Activated CD4-positive, alpha-beta T cell treated with anti-CD3 and anti-CD28 coated beads, Interleukin-2, amount 10 ng/mL, durations not matched to agents 7 days and 5 days (primary cell): ENCODE measurements at places on chromosomes 11 and 22. TPM values are rescaled to one million over a fixed set of nuclear protein-coding genes. Genes with fewer than 3 reads are reported as not detected.

GRCh38 chr22:28394513-28395110 lies 285.0 kb downstream of the TTC28 start:
- H3K36me3 ChIP-seq = peaks cover 5% of the 10 kb centered on the region
- no peak overlapping the region for H3K27ac ChIP-seq

B3GAT1 gene
- 1.4 TPM for total RNA-seq

DNA sequence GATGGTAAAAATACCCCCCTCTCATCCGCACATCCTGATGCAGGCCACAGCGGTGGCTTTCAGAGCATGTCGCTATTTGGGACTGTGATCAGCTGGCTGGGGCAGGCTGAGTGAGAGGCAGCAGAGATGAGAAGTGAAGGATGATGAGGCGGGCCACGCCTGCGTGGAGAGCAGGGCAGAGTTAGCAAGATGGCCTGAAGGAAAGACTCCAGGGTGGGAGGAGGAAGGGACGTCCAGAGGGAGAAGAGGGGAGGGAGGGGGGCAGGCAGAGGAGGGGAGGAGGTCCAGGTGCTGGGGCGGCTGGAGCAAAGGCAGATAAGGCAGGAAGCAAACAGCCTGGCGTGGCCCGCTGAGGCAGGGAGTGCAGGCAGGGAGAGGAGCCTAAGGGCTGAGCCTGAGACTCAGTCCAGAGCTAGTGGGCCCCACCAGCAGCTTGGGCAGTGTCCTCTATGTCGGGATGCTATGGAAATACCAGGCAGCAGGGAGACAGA lies 29.1 kb downstream of the LRFN4 start:
- peaks cover 2% of the 10 kb centered on the region for H3K4me1 ChIP-seq
- no peaks in the 10 kb centered on the region for H3K27me3 ChIP-seq
- no peak for DNase-seq

TYMP gene
- total RNA-seq = 92.2 TPM

GRCh38 chr11:47376525-47377371 lies 1.6 kb downstream of the SPI1 start:
- no peak overlapping the region for H3K27ac ChIP-seq
- H3K27me3 ChIP-seq = no peaks in the 10 kb centered on the region
- H3K36me3 ChIP-seq = no peaks in the 10 kb centered on the region
- H3K4me1 ChIP-seq = peaks cover 6% of the 10 kb centered on the region
- H3K4me3 ChIP-seq = no peak overlapping the region

GRCh38 chr11:96136613-96137298 lies 206.2 kb downstream of the MAML2 start:
- DNase-seq = no peak
- H3K4me3 ChIP-seq = no peak overlapping the region
- H3K36me3 ChIP-seq = peaks cover 27% of the 10 kb centered on the region
- H3K27ac ChIP-seq = peak overlapping the region; percentile 31

GRCh38 chr11:114553642-114554041 lies 6.0 kb downstream of the NXPE1 start:
- no peaks in the 10 kb centered on the region for H3K4me1 ChIP-seq
- peaks cover 2% of the 10 kb centered on the region for H3K27me3 ChIP-seq
- no peak overlapping the region for H3K4me3 ChIP-seq
- no peak for DNase-seq
- H3K36me3 ChIP-seq = no peaks in the 10 kb centered on the region

DNA sequence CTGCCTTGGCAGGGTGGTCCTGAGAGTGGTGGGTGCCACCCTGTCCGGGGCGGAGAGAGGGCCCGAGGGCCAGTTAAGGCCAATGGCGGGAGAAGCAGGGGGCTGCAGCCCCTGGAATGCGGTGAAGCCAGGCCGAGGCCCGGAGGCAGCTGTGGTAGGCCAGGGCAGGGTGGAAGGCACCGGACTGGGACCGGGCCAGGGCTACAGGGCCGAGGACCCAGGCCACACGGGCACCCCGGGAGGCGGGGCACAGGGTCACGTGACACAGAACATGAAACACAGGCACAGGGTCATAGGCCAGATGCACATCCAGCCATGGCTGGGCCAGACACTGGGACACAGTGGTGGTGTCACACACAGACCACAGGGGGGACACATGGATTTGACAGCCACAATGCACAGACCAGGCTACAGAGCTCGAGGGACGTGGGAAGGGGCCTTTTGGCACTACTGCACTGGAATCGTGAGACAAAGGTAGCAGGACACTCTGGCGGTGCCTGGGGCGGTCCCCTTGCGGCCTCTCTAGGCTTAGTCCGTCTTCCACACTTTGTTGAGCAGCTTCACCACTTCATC lies 2.8 kb downstream of the SLC25A1 start:
- H3K36me3 ChIP-seq = peaks cover 3% of the 10 kb centered on the region
- no peak for DNase-seq
- no peak overlapping the region for H3K27ac ChIP-seq
- H3K27me3 ChIP-seq = peaks cover 4% of the 10 kb centered on the region

SLC29A2 gene
- 8.9 TPM for total RNA-seq

DNA sequence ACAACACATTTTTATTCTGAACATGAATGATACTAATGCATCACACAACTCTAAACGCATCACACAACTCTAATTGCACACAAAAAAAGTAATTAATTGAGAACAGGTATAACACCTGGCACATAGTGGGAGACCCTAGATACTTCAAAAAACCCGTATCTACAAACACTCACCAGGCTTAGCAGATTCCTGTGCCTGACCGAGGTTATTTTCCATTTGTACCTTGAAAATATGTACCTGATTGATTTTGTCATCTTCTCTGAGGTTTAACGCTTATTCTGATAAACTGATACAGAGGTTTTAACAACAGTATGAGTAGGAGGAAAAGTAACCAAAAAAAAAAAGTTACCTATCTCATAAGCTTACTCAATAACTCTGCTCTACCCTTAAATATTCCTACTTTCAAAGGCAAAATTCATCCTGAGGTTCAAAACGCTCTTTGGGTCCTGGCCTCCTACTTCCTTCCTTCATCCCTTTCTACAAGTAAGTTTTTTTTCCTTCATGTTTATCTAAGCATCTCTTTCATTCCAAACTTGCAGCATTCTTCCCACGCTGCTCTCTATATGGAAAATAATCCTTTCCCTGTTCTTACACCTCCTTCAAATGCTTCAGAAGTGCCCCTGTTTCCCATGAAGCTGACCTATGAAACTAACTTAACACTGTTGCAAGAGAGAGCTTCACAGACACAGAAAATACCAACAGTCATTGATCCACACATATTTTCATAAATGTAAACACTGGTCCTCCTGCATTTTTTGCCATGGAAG lies 73.3 kb downstream of the ETS1 start:
- H3K4me3 ChIP-seq = peak overlapping the region; percentile 96
- H3K4me1 ChIP-seq = peaks cover 73% of the 10 kb centered on the region
- DNase-seq = no peak
- peak overlapping the region; percentile 93 for H3K27ac ChIP-seq
- H3K27me3 ChIP-seq = no peaks in the 10 kb centered on the region
- peaks cover 96% of the 10 kb centered on the region for H3K36me3 ChIP-seq

DNA sequence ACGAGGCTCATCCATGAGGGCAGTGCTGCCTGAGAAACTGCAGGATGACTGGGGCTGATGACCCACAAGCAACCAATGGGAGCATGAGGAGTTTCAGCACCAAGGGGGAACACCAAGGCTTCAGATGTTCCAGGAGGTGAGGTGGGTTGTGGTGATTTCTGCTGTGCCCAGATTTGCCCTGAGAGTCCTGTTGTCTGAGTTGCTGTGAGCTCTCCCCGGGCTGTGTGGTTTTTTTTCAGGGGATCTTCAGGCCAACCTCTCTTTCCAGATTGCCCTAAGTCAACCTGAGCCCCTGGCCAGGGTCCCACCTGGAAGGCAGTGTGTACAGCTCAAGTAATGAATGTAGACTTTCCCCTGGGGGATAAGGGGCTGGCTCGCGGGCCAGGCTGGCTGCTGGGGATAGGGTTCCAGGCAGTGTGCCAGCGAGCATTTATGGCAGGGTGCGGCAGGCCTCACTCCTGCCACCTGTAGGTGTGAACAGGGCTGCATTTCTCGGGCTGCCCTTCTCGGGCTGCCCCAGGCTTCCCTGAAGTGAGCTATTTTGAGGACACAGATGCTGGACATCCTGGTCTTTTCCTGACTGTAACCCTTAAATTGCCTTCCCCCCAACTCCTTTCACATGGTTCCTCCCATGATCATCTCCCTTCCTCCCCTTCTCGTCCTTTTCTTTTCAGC lies 9.8 kb downstream of the SLC22A6 start:
- H3K27me3 ChIP-seq = peaks cover 6% of the 10 kb centered on the region
- no peak overlapping the region for H3K27ac ChIP-seq
- no peak overlapping the region for H3K4me3 ChIP-seq
- H3K4me1 ChIP-seq = no peaks in the 10 kb centered on the region
- H3K36me3 ChIP-seq = no peaks in the 10 kb centered on the region

DNA sequence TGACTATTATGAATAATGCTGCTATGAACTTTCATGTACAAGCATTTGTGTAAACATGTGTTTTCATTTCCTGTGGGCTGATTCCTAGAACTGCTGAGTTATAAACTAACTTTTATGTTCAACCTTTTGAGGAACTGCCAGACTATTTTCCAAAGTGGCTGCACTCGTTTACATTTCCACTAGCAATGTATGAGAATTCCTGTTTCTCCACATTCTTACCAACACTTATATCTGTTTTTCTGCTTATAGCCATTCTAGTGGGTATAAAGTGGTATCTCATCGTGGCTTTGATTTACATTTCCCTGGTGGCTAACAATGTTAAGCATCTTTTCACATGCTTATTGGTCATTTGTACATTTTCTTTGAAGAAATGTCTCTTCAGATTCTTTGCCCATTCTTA lies 35.2 kb upstream of the SCUBE2 start:
- DNase-seq = no peak
- H3K27ac ChIP-seq = no peak overlapping the region
- peaks cover 2% of the 10 kb centered on the region for H3K27me3 ChIP-seq
- H3K4me3 ChIP-seq = no peak overlapping the region

DNA sequence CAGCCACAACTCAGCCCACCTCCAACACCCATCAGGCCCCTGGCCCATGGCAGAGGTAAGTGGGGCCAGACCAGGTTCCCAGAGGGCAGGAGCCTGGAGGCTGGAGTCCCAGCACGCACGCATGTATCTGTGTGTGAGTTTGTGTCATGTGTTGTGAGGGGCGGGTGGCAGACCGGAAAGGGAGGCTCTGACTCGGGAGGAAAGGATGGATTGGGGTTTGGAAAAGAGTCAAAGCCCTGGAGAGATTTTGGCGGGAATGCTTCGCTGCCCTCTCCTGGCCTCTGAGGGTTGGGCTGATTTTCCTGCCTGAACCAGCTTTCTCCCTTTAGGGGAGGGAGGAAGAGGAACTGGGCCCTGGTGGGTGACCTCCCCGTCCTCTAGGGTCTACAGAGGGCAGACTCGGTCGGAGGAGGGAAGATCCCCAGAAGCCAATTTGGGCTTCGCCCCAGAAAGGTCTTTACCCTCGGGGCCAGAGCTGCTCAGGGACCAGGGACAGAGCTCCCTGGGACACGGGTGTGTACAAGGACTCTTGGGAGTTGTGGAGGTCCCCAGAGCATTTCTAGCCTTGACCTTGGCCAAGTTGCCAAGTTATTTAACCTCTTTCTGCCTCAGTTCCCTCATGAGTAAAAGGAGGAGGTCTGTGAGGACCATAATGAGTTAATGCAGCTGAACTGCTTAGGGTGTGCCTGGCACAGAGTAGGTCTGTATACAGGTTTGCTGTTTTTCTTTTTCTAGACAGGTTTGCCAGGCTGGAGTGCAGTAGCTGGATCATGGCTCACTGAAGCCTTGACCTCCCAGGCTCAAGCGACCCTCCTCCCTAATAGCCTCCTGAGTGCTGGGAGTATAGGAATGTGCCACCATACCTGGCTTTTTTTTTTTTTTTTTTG lies 6.9 kb downstream of the C11orf68 start:
- no peak overlapping the region for H3K4me3 ChIP-seq
- no peak overlapping the region for H3K27ac ChIP-seq
- DNase-seq = no peak
- H3K4me1 ChIP-seq = peaks cover 26% of the 10 kb centered on the region
- H3K27me3 ChIP-seq = peaks cover 2% of the 10 kb centered on the region

PHF21B gene
- not detected for total RNA-seq

- no peaks in the 10 kb centered on the region for H3K4me1 ChIP-seq
- no peak overlapping the region for H3K4me3 ChIP-seq
- no peaks in the 10 kb centered on the region for H3K36me3 ChIP-seq
- no peak for DNase-seq
These were observed 127.1 kb downstream of the EHF start for GRCh38 chr11:34748036-34748435.

DNA sequence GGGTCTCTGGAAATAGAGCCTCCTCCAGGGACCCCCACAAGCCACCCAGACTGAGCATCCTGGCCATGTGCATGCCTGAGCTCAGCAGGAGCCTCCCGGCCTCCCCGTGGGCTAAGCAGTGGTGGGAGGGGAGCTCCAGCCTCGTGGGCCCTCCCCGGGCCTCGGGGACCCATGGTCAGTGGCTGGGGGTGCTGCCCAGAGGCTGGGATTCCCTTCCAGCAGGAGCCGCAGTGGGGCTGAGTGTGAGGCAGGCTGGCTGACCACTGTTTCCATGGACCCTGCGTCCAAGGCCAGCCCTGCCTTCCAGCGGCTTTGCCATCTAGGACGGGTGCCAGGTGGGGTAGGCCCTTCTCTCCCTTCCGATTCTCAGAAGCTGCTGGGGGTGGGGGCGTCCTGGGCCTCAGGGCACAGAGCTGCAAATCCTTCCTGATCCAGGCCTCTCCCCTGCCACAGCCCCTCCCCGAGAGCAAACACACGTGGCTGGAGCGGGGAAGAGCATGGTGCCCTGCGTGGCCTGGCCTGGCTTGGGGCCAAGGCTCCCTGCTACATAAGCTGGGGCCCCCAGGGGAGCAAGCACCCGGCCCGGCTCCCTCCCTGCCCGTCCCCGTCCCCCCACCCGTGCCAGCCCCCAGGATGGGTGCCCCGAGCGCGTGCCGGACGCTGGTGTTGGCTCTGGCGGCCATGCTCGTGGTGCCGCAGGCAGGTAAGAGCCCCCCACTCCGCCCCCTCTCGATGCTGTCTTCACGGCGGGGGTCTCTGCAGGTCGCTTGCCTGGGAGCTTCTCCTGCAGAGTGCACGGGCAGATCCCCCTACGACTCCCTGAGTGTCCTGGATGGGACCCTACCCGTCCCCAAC lies at the start of gene MUC5B:
MUC5B (plus strand) TSS at position 576 of the 855 bp plus-strand sequence; CDS start at position 634, 58 bp downstream.
- H3K27ac ChIP-seq = no peak within 1 kb of the TSS
- no peaks in the 10 kb centered on the region for H3K4me1 ChIP-seq
- no peaks in the 10 kb centered on the region for H3K36me3 ChIP-seq
- no peaks in the 10 kb centered on the region for H3K27me3 ChIP-seq
- DNase-seq = no peak

FUT4 gene
- total RNA-seq = 7.8 TPM

GRCh38 chr11:134207538-134208239 lies 16.1 kb downstream of the NCAPD3 start:
- H3K27me3 ChIP-seq = no peaks in the 10 kb centered on the region
- DNase-seq = peak; percentile 75
- H3K4me1 ChIP-seq = peaks cover 15% of the 10 kb centered on the region
- no peak overlapping the region for H3K27ac ChIP-seq

- peaks cover 34% of the 10 kb centered on the region for H3K27me3 ChIP-seq
- H3K4me1 ChIP-seq = no peaks in the 10 kb centered on the region
- no peaks in the 10 kb centered on the region for H3K36me3 ChIP-seq
- H3K4me3 ChIP-seq = no peak overlapping the region
These were observed 471.2 kb downstream of the MIAT start for GRCh38 chr22:27128461-27129085.

GAL3ST3 gene
- not detected for total RNA-seq

GRCh38 chr11:43567396-43567975 lies 113.1 kb upstream of the HSD17B12 start:
- no peak overlapping the region for H3K4me3 ChIP-seq
- no peaks in the 10 kb centered on the region for H3K4me1 ChIP-seq
- DNase-seq = no peak
- no peaks in the 10 kb centered on the region for H3K36me3 ChIP-seq
- peaks cover 33% of the 10 kb centered on the region for H3K27me3 ChIP-seq

GRCh38 chr11:128859563-128860441 lies 7.3 kb downstream of the KCNJ1 start:
- DNase-seq = peak; percentile 75
- peaks cover 6% of the 10 kb centered on the region for H3K27me3 ChIP-seq
- peaks cover 7% of the 10 kb centered on the region for H3K4me1 ChIP-seq
- no peak overlapping the region for H3K27ac ChIP-seq
- no peaks in the 10 kb centered on the region for H3K36me3 ChIP-seq
